ENCODE measurements at places on chromosomes 4 and X. TPM values are rescaled to one million over a fixed set of nuclear protein-coding genes. Genes with fewer than 3 reads are reported as not detected.

DNA sequence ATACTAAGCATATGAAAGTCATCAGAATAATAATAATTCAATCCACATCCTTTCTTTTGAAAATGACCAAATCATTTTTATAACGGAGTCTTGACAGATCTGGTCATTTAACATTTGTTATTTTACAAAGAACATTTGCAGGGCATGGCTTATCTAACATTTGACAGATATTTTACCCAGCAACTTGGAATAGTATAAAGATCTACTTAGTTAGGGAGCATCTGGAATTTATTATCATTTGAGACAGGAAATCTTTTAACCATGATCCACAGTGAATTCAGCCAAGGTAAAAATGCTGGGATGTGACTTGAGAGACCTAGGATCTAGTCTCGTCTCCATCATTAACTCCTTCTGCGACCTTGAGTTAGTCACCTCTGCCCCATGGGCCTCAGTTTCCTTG, 22.4 kb downstream of the STARD8 start:
- DNase-seq = no peak

FAM184B gene
- total RNA-seq = not detected

- no peak for DNase-seq
Measured at GRCh38 chrX:72314881-72315280, 9.2 kb upstream of the CITED1 start.

DNA sequence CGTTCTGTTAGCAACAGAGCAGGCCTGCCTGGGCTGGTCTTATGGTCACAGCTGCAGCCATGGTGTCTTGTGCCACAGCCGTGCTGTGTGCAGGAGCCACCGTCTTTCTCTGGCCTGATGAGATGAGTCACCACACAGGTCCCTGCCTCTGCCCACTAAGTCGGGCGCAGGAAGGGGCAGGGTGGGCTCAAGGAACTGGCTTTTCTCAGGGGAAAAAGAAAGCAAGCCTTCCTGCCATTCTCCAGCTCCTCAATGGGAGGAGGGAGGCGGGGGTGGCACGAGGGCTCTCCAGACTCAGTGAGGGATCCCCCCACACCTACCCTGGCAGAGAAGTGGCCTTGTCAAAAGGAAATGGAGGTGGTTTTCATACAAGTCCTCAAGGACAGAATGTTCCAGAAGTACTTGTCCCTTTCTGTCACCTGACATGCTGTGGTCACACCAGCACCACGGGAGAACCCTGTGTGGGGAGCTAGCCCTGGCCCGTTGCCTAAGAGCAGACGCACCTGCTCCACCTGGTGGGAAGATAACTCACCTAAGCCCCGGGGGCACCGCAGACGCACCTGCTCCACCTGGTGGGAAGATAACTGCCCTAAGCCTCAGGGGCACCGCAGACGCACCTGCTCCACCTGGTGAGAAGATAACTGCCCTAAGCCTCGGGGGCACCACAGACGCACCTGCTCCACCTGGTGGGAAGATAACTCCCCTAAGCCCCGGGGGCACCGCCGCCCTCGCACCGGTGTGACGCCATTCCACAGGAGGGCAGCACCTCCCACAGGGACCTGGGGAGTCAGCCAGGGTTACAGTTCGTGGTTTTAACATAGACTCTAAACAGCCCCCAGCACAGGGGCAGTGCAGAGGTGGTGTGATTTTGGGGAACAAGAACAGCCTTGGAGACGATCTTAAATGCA, 18.5 kb downstream of the UVSSA start:
- DNase-seq = no peak

GRCh38 chr4:86967073-86967472, 32.3 kb downstream of the AFF1 start:
- DNase-seq = no peak

GRCh38 chr4:173360587-173361221, 10.1 kb upstream of the SAP30 start:
- DNase-seq = no peak

COL25A1 gene
- total RNA-seq = not detected

DNA sequence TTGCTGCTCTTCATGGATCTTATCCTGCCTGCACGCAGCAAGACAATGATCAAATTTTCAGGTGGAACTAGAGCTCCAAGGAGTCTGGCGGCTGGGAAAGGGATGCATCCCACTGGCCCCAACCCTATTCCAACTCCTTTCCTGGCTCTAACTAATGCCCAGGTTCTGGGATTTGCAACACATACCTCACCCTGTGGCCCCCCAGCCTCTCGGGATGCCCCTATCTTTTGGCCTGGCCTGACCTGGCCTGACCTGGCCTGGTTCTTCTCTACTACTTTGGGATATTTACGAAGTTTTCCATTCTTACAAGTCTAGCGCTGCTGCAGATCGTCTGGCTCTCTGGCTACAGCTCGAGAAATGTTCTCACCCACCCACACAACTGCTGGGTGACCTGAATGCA, 56.4 kb upstream of the CDKN2AIP start:
- no peak for DNase-seq

GK2 gene
- total RNA-seq = not detected

TLR6 gene
- 1.1 TPM for total RNA-seq

GRCh38 chr4:182207830-182208396, 35.3 kb upstream of the TENM3 start:
- DNase-seq = no peak

NONO gene
- 605 TPM for total RNA-seq

DNA sequence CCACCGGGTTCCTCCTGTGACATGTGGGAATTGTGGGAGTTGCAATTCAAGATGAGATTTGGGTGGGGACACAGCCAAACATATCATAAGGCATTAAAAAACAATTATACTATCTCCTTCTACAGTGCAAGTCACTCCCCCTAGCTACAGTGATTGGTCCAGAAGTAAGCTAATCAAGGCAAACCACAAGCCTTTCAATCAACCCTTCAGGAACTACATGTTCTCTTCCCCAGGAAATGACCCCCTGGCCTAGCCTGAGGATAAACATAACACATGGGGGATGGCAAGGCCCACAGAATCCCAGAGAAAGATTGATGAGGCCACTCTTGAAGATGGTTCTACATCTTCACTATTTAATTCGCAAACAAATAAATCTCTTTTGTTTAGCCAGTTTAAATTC, 25.2 kb upstream of the FAM241A start:
- DNase-seq = no peak

GRCh38 chr4:28369499-28369898, 1508.9 kb downstream of the STIM2 start:
- DNase-seq = no peak

DNA sequence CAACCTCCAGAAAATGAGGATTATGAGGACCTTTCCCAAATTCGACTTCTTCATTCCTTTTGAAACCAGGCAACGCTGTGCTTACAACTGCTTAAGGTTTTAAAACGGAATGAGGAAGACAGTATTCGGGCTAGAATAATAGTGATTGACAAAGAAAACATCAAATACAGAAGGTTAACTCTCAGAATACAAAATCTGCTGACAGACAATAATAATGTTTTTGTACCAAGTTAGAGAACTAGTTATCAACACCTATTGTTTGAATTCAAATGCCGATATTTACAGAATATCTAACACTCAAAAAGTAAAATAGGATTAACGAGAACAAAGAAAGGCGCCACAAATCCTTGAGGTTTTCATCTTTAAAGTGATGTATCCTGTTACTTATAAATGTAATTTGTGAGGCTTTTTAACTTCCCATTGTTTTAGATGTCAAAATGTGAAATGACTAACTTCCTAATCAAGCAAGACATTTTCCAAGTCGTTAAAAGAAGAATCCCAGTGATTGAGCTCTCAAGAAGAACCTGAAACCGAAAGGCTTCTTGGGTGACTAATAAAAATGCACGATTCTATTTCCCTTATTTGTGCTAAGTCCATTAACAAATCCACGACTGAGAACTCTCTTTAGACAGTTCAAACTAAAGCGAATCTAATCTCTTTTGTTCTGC, 118.3 kb downstream of the SORBS2 start:
- no peak for DNase-seq

GRCh38 chr4:184096561-184097240, 121.0 kb downstream of the ENPP6 start:
- no peak for DNase-seq

NPY1R gene
- total RNA-seq = not detected
